Osteoblast (primary cell): ENCODE measurements at places on chromosomes 13 and 19. TPM values are rescaled to one million over a fixed set of nuclear protein-coding genes. Genes with fewer than 3 reads are reported as not detected.

DNA sequence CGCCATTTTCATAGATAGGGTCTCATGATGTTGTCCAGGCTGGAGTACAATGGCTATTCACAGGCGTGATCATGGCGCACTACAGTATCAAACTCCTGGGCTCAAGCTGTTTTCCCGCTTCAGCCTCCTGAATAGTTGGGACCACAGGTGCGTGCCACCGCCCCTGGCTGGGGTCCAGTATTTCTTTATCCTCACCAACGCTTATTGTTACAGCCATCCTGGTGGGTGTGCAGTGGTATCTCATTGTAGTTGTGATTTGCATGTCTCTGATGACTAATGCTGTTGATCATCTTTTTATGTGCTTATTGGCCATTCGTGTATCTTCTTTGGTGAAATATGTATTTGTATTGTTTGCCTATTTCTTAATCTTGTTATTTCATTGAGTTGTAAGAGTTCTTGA lies 49.0 kb downstream of the SIPA1L3 start:
- H3K4me1 ChIP-seq: peaks cover 23% of the 10 kb centered on the region
- no peaks in the 10 kb centered on the region for H3K36me3 ChIP-seq
- H3K4me3 ChIP-seq: no peak overlapping the region
- DNase-seq: no peak
- no peaks in the 10 kb centered on the region for H3K27me3 ChIP-seq

GRCh38 chr19:1274852-1275259 lies 474 bp upstream of the FAM174C start:
- H3K27ac ChIP-seq: peak overlapping the region; percentile 86
- no peak for DNase-seq
- H3K4me1 ChIP-seq: peaks cover 44% of the 10 kb centered on the region
- H3K36me3 ChIP-seq: peaks cover 67% of the 10 kb centered on the region

- peaks cover 73% of the 10 kb centered on the region for H3K36me3 ChIP-seq
- H3K4me1 ChIP-seq: no peaks in the 10 kb centered on the region
- no peak overlapping the region for H3K4me3 ChIP-seq
- H3K27me3 ChIP-seq: no peaks in the 10 kb centered on the region
Measured at GRCh38 chr19:46721269-46722003, 4.5 kb upstream of the PRKD2 start.

GRCh38 chr19:16378291-16378889 lies 53.8 kb downstream of the KLF2 start:
- peaks cover 18% of the 10 kb centered on the region for H3K36me3 ChIP-seq
- no peaks in the 10 kb centered on the region for H3K27me3 ChIP-seq

DNA sequence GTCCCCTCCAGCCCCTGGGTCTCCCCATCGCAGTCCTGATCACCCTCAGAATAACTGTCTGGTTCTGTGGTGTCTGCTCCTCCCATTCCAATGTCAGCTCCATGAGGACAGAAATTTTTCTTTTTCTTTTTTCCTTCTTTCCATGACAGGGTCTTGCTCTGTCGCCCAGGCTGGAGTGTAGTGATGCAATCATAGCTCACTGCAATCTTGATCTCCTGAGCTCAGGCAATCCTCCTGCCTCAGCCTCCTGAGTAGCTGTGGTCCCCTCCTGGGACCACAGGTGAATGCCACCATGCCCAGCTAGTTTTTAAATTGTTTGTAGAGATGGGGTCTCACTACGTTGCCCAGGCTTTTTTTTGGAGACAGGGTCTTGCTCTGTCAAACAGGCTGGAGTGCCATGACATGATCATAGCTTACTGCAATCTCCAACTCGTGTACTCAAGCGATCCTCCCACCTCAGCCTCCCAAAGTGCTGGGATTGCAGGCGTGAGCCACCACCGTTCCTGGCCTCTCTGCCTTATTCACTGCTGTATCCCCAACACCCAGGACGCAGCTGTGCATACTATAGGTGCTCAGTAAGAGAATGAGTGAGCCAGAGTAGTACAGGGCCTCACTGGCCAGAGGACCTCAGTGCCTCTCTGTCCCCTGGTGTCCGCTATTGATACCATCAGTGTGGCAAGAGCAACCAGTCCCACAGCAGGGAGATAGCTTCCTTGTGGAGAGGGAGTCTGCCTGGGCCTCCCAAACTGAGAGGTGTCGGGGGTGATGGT lies 5.2 kb upstream of the DOCK6 start:
- H3K27ac ChIP-seq: no peak overlapping the region
- no peaks in the 10 kb centered on the region for H3K27me3 ChIP-seq

GRCh38 chr19:4583961-4584669 lies 24.6 kb upstream of the SEMA6B start:
- no peak overlapping the region for H3K27ac ChIP-seq
- H3K4me1 ChIP-seq: no peaks in the 10 kb centered on the region
- H3K36me3 ChIP-seq: no peaks in the 10 kb centered on the region
- peak; percentile 93 for DNase-seq
- H3K4me3 ChIP-seq: peak overlapping the region; percentile 25

DNA sequence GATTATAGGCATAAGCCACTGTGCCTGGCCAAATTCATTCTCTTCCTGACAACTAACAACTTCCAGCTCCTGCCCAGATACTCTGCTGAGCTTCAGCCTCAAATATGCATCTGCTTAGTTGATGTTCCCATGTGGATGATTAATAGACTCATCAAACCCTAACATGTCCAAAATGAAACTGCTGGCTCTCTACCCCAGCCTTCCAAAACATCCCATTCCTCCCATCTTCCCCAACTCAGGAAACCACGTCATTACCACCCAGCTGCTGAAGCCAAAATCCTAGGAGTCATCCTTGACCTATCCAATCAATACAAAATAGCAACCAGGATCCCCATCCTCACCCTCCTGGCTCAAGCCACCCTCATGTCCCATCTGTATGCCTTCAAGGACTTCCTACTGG lies 20.9 kb downstream of the POU2F2 start:
- H3K27ac ChIP-seq: peak overlapping the region; percentile 96
- H3K4me1 ChIP-seq: peaks cover 41% of the 10 kb centered on the region
- H3K27me3 ChIP-seq: no peaks in the 10 kb centered on the region
- peak overlapping the region; percentile 21 for H3K4me3 ChIP-seq

- H3K36me3 ChIP-seq: peaks cover 11% of the 10 kb centered on the region
- no peak overlapping the region for H3K4me3 ChIP-seq
- no peak for DNase-seq
- no peaks in the 10 kb centered on the region for H3K27me3 ChIP-seq
- H3K4me1 ChIP-seq: no peaks in the 10 kb centered on the region
- H3K27ac ChIP-seq: no peak overlapping the region
Measured at GRCh38 chr19:24073807-24074206, 13.2 kb upstream of the ZNF254 start.

DNA sequence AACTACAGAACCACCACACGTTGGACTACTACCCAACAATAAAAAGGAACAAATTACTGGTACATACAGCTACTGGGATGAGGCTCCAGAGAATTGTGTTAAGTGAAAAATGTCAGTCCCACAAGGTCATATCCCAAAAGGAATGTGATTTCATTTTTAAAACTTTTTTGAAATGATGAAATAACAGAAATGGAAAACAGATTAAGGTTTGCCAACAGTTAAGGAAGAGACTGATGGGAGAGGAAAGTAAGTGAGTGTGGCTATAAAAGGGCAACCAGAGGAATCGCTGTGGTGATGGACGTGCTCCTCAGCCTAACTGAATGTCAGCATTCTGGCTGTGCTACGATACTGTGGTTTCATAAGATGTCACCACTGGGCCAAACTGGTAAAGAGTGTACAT lies 512.8 kb downstream of the UQCRFS1 start:
- H3K36me3 ChIP-seq: no peaks in the 10 kb centered on the region
- peaks cover 5% of the 10 kb centered on the region for H3K4me1 ChIP-seq
- no peak overlapping the region for H3K27ac ChIP-seq
- no peaks in the 10 kb centered on the region for H3K27me3 ChIP-seq
- DNase-seq: no peak

DNA sequence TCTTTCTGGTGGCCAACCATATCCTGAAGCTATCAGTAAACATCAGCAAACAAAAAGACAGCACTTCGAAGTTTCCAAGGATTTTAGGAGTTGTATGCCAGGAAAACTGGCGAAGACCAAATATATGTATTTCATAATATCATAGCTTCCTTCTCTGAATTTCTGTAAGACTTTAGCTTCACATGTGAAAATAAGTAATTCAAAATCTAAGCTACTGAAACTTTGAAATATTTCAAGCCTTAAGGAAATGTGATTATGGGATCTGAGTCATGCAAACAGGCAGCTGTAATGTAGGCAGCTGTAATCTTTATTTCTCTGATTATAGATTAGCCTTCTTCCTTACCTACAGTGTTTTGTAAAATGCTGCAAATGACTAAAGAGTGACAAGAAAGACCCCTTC lies 70.7 kb upstream of the ANKRD10 start:
- H3K36me3 ChIP-seq: no peaks in the 10 kb centered on the region
- DNase-seq: no peak
- H3K27me3 ChIP-seq: peaks cover 9% of the 10 kb centered on the region
- H3K27ac ChIP-seq: no peak overlapping the region
- H3K4me3 ChIP-seq: no peak overlapping the region
- H3K4me1 ChIP-seq: no peaks in the 10 kb centered on the region

DNA sequence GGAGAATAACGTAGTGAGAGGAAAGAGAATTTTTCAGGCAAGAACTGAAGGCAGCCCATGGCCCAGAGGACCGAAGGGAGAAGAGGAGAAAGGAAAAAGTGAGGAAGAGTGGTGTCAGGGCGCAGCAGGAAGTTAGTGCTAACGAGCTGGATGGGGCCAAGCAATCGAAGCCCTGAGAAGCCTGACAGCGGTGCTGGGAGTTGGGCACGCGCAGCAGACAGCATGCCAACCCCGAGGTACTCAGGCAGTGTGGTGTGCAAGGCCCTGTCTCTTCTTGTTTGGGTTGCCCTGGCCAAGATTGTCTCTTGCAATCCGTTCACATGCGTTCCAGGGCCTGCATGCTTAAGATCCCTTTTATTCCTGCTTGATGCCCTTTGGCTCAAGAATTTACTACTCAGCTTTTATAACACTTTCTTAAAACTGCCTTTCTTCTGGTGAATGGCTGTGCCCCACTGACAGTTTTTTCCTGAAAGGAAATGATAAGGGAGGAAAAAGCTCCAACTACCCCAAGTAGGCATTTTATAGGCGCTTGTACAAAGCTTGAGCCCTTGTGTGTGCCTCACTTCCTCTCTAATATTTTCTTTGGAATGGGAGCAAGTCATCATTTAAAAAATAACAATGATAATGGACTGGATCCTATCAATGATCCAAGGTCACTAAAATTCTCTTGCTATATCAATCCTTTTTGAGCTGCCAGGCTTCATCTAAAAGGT lies 115.4 kb downstream of the FLT1 start:
- H3K36me3 ChIP-seq: no peaks in the 10 kb centered on the region
- no peak overlapping the region for H3K27ac ChIP-seq
- H3K27me3 ChIP-seq: peaks cover 11% of the 10 kb centered on the region
- no peaks in the 10 kb centered on the region for H3K4me1 ChIP-seq

GRCh38 chr13:73993661-73994060 lies 140.5 kb downstream of the KLF12 start:
- peaks cover 20% of the 10 kb centered on the region for H3K36me3 ChIP-seq
- H3K4me3 ChIP-seq: no peak overlapping the region
- H3K27me3 ChIP-seq: no peaks in the 10 kb centered on the region

Gene LRG1
- not detected in 2 replicates for total RNA-seq

Gene DAND5
- not detected in 2 replicates for total RNA-seq

Gene LRRC25
- 0.88 and 1.1 TPM in 2 replicates for total RNA-seq

Gene NOTCH3
- total RNA-seq: 49.8 and 51.8 TPM in 2 replicates

Gene CCDC8
- total RNA-seq: 17.4 and 22.1 TPM in 2 replicates

Gene DCT
- total RNA-seq: under 0.01 and 0.29 TPM in 2 replicates

Gene OVOL3
- total RNA-seq: not detected in 2 replicates
